ENCODE measurements at places on chromosomes 3 and 15.

- no peak for DNase-seq
Measured at GRCh38 chr15:79065706-79066376, 24.7 kb downstream of the RASGRF1 start.

GRCh38 chr3:193673845-193674244, 80.8 kb downstream of the OPA1 start:
- no peak for DNase-seq

GRCh38 chr3:107986505-107986904, 104.3 kb downstream of the CD47 start:
- DNase-seq: no peak

DNA sequence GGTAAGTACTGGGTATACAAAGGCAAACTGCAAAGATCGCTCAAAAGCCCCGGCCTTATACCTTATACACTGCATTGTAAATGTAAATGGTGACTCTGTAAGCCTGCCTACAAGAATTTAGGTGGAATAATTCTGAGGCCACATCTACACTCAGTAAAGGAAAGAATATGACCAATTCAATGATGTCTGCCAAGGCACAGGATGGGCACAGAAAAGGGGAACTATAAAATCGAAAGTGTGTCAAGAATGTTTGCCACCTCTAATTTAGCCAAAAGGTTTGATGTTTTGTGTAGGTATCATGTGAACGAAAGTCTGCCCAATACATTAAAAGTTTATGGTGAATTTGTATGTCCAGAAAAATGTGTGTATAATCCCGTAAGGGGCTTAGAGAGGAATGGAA, 96.1 kb downstream of the FOXP1 start:
- no peak for DNase-seq

DNA sequence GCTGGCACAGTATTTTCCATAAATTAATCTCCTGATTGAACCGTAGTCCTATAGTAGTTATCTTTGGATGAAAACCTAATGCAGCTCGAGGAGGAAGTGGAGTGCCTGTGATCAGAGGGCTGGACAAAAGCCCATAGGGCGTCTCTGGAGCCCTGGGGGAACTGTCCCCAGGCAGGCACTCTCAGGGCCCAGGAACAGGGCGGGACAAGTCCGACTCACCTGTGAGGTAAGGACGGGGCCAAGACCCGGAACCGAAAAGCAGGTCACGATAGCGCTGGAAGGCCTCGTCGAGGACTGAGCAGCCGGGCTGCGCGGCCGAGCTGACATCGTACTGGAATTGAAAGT, 341 bp downstream of the HEXA start:
- DNase-seq: no peak

GRCh38 chr15:84826369-84826823, 9.2 kb downstream of the ALPK3 start:
- no peak for DNase-seq

- DNase-seq: no peak
Measured at GRCh38 chr3:23928524-23928923, 11.6 kb downstream of the RPL15 start.

- DNase-seq: no peak
Measured at GRCh38 chr3:78908236-78908635, 859.6 kb downstream of the ROBO1 start.

- DNase-seq: no peak
Measured at GRCh38 chr3:31210068-31210645, 315.7 kb upstream of the GADL1 start.

- no peak for DNase-seq
Measured at GRCh38 chr15:73141216-73141900, 89.1 kb downstream of the NEO1 start.

DNA sequence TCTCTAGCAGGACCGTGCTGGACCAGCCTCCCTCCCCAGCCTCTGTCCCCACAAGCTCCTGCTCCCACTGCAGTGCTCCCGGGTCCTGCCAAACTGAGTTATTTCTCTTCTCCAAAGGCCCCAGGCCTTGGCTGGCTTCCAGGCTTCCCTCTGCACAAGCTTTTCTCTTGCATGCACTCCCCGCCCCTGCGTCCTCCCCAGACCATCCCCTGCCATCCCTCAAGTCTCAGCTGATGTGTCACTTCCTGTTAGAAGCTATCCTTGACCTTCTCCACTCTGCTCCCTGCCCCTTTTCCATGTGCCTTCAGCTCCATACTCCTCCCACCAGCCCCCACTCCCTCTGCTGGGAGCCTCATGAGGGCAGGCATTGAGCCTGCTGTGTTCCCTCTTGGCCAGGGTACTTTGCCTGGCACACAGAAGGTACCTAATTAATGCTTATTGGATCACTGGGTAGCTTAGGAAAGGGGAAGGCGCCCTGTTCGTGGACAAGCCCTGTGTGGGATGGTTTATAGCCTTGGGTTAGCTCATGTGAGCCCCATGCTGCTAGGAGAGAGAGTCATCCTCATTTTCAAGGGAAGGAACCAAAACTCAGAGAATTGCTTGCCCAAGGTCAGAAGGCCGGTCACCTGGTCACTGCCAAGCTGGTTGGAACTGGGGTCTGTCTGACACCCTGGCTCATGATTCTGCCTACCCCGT, 56.4 kb downstream of the FEM1B start:
- DNase-seq: no peak

GRCh38 chr3:99504258-99504657, 134.1 kb upstream of the COL8A1 start:
- no peak for DNase-seq

DNA sequence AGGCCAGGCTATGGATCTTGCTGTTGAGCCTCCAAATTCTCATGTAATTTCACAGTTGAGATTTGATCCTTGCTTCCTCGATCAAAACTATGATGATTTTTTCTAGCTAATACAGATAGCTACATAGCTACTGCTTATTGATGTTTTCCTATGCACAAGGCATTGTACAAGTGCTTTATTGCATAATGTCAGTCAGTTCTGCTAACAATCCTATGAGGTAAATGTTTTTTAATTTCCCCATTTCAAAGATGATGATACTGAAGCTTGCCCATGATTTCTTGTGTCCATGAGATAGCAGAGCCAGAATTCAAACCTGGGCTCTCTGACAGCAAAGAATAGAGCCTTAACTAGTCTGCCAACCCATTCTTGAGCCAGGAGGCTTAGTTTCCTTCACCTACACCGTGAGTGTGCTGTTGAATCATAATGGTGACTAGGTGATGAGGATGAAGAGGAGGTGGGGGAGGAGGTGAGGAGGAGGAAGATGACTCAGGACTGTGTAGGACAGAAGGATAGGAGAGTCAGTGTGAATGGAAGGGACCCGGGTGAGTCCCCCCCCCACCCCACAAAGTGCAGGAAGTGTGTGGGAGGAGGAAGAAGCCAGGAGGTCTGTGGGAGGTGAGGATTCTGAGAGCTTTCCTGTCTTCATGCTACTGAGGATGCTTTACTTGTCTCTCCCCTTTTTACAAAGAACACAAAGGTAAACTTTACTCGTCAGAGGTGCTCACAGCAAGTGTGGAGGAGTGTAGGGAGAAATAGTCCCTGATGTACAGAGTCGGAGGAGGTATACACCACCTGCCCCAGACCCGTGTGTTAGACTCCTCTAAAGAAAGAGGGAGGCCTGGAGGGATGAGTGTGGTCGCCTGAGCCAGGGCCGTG, 3.6 kb downstream of the TAGLN3 start:
- DNase-seq: no peak

DNA sequence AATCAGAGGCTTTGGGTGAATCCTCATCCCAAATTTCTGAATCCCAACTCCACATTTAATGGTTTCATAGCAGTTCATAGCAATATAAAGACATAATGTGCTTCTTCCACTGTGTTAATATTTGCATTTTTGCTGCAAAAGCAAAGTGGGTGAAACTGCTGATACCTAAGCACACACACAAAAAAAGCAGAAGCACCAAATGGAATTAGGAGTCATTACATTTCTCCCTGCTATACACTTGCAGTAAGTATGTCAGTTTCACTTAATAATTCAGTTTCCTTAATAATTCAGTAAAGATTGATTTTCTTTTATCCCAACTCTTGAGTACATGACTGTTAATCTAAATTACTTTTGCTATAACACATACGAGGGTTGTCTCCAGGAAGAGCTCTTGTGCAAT, 48.9 kb upstream of the ALCAM start:
- DNase-seq: no peak

- DNase-seq: no peak
Measured at GRCh38 chr3:40850861-40851260, 326.1 kb downstream of the ZNF621 start.

- no peak for DNase-seq
Measured at GRCh38 chr15:75123395-75123794, 78.3 kb upstream of the C15orf39 start.

GRCh38 chr3:123281929-123282328, 80.2 kb downstream of the SEC22A start:
- DNase-seq: no peak

- DNase-seq: no peak
Measured at GRCh38 chr3:189758186-189758585, 127.0 kb downstream of the TP63 start.

GRCh38 chr15:98896802-98897732, 110.5 kb downstream of the PGPEP1L start:
- DNase-seq: peak; percentile 12

- no peak for DNase-seq
Measured at GRCh38 chr3:40847551-40847992, 322.8 kb downstream of the ZNF621 start.

- DNase-seq: no peak
Measured at GRCh38 chr3:161649900-161650484, 153.4 kb downstream of the OTOL1 start.

GRCh38 chr3:80898211-80898610, 863.2 kb downstream of the GBE1 start:
- no peak for DNase-seq

DNA sequence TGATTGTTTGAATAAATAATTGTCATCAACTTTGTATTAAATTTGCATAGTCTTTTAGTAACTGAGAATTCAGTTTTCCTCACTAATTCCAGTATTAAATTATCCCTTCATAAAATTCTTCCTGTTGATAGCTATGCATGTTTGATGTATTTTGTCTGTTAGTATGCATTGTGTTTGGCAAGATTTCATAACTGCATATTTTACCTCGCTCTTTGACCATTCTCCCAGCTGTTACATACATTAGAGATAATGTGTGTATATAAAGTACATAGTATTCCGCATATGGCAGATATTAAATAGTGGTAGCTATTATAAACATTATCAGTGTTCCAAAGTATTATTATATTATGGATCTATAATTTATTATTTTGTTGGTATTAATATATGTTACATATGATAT, 10.6 kb upstream of the NFKBIZ start:
- DNase-seq: no peak

- no peak for DNase-seq
Measured at GRCh38 chr3:94256888-94257813, 194.3 kb downstream of the NSUN3 start.

DNA sequence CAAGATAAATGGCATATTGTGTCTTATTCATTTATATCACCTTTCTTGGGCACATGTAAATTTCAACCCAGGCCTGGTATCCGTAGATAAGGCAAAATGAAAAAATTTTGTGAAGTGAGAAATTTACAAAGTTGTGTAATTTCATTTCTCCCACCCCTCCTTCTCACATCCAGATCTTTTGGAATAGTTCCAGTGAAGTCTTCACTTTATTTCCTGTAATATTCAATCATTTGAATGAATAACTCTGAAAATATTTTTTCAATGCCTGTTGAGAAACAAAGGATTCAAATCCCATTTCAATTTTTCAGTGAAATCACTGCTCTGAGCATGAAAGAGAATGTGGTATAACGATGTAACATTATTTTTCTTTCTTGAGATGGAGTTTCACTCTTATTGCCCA, 53.4 kb downstream of the BTLA start:
- DNase-seq: no peak

- DNase-seq: no peak
Measured at GRCh38 chr3:49171119-49171774, at the start of gene KLHDC8B. KLHDC8B (plus strand) TSS chr3:49171598; CDS start chr3:49172770, 1,172 bp downstream.

- DNase-seq: no peak
Measured at GRCh38 chr3:127831723-127832172, 9.4 kb upstream of the MGLL start.

- no peak for DNase-seq
Measured at GRCh38 chr15:72758182-72758581, 25.4 kb downstream of the ADPGK start.

DNA sequence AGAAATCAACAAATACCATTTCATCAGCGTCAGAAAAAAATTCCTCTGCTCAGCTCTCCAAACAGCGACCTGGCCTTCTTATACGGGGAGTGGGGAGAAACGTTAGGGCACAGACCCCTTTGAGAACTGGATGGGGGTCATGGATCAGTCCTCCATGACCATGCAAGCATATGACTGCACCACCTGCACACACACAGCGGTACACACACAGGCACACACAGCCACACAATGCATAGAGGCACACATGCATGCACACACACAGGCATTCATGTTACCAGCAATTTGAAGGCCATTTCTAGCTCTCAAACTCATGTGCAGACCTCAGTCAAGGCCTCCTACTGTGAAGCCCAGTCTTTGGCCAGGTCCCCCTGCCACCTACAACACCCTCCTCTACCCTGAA, 50.2 kb downstream of the SLC41A3 start:
- DNase-seq: no peak

DNA sequence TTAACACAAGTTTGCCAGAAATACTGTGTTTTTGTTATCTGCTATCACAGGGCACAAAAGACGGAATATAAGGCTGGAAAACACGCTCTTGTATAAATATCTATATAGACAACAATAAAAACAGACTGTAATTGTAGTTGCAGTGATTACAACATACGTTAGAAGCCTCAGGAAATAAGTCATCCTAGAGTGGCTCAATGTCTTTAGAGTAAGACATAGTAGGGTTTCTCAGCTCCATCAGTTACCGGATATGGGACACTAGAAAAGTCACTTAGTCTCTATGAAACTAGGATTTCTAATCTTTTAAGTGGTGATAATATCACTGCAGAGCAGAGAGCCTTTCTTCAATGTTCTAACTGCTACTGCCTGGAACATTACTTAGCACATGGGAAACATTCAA, 208.8 kb downstream of the STAG1 start:
- no peak for DNase-seq

DNA sequence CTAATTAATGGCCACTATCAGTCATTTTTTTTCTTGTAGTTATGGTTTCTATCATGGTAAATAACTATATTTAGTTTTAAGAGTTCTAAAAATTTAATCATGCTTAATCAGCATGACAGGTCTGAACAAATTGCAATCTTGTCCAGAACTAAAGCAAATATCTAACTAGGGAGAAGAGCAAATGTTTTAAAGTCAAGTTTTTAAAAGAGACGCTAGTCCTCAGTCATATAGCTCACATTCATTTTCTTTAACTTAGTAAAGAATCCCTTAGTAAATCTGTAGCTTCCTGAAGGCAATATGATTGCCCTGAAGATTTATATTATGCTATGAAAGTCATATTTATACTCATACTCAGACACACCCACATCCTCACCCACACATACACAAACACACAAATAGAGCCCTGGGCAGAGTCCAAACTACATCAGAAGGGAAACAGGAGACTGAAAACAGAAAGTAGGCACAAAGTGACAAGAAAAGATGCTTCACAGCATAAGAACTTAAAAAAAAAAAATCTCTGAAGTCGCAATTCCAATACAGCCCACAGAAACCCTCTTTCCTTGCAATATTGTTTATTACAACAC, 1149.1 kb downstream of the SI start:
- no peak for DNase-seq
